ENCODE measurements at places on chromosomes 13 and 19.

- no peak for DNase-seq
These were observed 15.6 kb upstream of the DCUN1D2 start for GRCh38 chr13:113506025-113506685.

- DNase-seq: no peak
These were observed 62.0 kb downstream of the MICU2 start for GRCh38 chr13:21541980-21542379.

GRCh38 chr19:55601084-55601483 lies 996 bp downstream of the ZNF524 start:
- DNase-seq: no peak

DNA sequence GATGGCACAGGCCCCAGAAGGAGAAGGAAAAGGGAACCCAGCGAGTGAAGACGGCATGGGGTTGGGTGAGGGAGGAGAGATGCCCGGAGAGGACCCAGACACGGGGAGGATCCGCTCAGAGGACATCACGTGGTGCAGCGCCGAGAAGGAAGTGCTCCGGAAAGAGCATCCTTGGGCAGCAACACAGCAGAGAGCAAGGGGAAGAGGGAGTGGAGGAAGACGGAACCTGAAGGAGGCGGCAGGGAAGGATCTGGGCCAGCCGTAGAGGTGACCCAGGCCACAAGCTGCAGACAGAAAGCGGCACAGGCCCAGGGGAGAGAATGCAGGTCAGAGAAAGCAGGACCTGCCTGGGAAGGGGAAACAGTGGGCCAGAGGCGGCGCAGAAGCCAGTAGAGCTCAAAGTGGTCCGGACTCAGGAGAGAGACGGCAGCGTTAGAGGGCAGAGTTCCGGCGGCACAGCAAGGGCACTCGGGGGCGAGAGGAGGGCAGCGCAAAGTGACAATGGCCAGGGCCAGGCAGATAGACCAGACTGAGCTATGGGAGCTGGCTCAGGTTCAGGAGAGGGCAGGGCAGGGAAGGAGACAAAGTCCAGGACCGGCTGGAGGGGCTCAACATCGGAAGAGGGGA lies 1.1 kb downstream of the PPP1R12C start:
- DNase-seq: peak; percentile 56

DNA sequence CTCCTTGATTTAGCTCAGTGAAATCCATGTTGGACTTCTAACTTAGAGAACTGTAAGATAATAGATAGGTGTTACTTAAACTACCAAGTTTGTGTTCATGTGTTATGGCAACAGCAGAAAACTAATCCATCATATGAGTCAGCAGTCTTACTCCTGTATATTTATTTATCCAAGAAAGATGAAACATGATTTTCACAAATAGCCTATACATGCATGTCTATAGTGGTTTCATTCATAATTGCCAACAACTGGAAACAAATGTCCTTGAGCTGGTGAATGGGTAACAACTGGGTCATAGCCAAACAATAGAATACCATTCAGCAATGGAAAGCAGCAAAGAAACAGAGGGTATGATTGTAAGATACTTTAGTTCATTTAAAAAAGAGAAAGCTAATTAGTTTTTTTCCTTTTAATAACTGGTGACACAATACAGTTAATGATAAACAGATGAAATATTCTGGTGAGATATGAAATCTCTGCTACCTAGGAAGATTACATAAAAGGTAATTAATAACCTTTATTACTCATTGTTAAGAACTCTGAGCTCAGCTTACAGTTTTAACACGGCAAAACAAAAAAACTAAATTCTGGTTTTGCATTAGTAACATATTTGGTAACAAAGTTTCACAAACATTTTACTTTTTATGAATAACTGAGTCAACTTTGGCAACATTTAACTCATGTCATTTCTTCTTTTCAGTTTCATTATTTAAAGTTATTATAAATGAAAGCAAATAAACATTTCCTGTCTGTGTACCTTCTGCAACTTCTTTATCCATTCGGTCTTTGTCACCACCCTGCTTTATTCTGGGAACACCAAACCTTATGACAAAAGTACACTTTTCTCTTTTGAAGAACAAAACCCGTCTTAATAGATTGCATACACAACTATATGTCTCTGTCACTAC lies 181.3 kb downstream of the LIG4 start:
- no peak for DNase-seq

- no peak for DNase-seq
These were observed 4.5 kb downstream of the SPART start for GRCh38 chr13:36341718-36342117.
